ENCODE measurements at places on chromosomes 2 and 18.

GRCh38 chr2:134623796-134624195 lies 95.0 kb downstream of the TMEM163 start:
- H3K27me3 ChIP-seq, result no peaks in the 10 kb centered on the region
- H3K27ac ChIP-seq, result no peak overlapping the region
- H3K4me1 ChIP-seq, result no peaks in the 10 kb centered on the region
- no peak overlapping the region for H3K4me3 ChIP-seq
- no peaks in the 10 kb centered on the region for H3K36me3 ChIP-seq

DNA sequence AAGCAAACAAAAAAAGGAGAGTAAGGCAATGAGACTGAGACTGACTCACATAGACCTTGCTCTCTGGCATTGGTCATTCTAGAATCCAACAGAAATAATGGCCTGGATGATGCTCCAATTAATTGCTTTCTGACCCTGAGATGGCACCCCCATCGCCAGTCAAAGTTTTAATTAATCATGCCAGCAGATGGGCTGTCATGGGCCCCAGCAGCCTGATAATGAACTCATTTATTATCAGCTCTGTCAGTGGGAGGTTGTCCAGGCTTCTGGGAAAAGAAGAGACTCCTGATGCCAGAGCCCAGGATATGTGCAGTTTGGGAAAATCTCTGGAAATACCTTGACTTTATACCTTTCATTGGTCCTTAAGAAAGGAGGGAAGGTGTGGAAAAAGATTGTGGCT lies 115.2 kb downstream of the XRCC5 start:
- no peak for DNase-seq
- no peaks in the 10 kb centered on the region for H3K4me1 ChIP-seq
- no peaks in the 10 kb centered on the region for H3K27me3 ChIP-seq
- H3K27ac ChIP-seq, result no peak overlapping the region

DNA sequence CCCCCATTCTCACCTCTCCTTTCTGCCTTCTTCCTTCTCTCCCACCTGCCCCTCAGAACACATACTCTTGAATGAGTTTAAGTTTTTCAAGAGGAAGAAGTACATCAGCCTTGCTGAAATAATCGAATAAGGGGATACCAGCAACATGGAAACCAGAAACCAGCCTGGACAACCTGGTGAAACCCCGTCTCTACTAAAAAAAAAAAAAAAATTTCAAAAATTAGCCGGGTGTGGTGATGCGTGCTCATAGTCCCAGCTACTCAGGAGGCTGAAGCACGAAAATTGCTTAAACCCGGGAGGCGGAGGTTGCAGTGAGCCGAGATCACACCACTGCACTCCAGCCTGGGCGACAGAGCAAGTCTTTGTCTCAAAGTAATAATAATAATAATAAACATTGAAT lies 75.0 kb upstream of the SLC1A4 start:
- H3K36me3 ChIP-seq, result no peaks in the 10 kb centered on the region
- H3K27ac ChIP-seq, result no peak overlapping the region
- no peaks in the 10 kb centered on the region for H3K27me3 ChIP-seq
- DNase-seq, result no peak

GRCh38 chr2:129641371-129641770 lies 338.1 kb upstream of the RAB6C start:
- no peak overlapping the region for H3K27ac ChIP-seq
- H3K27me3 ChIP-seq, result no peaks in the 10 kb centered on the region
- no peaks in the 10 kb centered on the region for H3K36me3 ChIP-seq
- H3K4me1 ChIP-seq, result no peaks in the 10 kb centered on the region
- no peak for DNase-seq
- no peak overlapping the region for H3K4me3 ChIP-seq

GRCh38 chr18:8208716-8209115 lies 400.5 kb upstream of the RAB12 start:
- no peaks in the 10 kb centered on the region for H3K4me1 ChIP-seq
- no peaks in the 10 kb centered on the region for H3K27me3 ChIP-seq

- no peak for DNase-seq
- peaks cover 13% of the 10 kb centered on the region for H3K36me3 ChIP-seq
- no peaks in the 10 kb centered on the region for H3K4me1 ChIP-seq
- no peaks in the 10 kb centered on the region for H3K27me3 ChIP-seq
- no peak overlapping the region for H3K4me3 ChIP-seq
These were observed 27.5 kb downstream of the COA5 start for GRCh38 chr2:98580656-98581284.

DNA sequence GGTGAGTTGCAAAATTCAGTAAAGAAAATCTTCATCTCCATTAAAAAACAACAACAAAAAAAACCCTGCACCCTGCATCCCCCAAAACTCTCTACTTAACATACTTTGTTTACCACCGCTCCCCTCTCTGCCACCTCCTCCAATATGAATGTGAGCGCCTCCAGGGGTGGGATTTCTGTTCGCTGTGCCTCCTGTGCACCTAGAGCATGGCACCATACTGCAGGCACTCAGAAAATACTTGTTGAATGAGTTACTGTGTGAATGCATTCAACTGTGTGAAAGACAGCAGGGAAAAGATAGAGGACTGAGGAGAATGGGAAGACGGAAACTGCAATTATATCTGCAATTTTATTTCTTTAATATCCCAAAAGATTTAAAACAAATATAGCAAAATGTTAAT lies 4.5 kb downstream of the CEBPZ start:
- H3K27me3 ChIP-seq, result no peaks in the 10 kb centered on the region
- no peak overlapping the region for H3K27ac ChIP-seq
- H3K4me1 ChIP-seq, result peaks cover 4% of the 10 kb centered on the region
- H3K4me3 ChIP-seq, result peak overlapping the region; percentile 7

GRCh38 chr2:95014126-95014708 lies 11.3 kb upstream of the MAL start:
- H3K4me1 ChIP-seq, result no peaks in the 10 kb centered on the region
- DNase-seq, result no peak
- no peak overlapping the region for H3K27ac ChIP-seq
- no peaks in the 10 kb centered on the region for H3K27me3 ChIP-seq

DNA sequence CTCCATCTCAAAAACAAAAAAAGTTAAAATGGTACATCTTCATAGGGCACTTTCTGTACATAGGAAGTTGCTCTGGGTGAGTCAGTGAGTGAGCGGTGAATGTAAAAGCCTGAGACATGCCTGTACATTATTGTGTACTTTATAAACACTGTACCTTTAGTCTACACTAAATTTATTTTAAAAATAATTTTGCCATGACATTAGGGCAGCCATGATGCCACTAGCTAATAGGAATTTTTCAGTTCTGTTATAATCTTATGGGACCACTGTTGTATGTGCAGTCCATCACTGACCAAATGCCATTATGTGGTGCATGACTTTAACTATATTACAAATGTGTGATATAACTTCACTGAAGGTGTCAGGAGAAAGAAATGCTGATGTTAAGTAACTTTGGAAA lies 11.0 kb upstream of the TXNDC2 start:
- no peak for DNase-seq
- H3K27me3 ChIP-seq, result no peaks in the 10 kb centered on the region
- no peak overlapping the region for H3K27ac ChIP-seq
- no peaks in the 10 kb centered on the region for H3K36me3 ChIP-seq
- peaks cover 2% of the 10 kb centered on the region for H3K4me1 ChIP-seq

DNA sequence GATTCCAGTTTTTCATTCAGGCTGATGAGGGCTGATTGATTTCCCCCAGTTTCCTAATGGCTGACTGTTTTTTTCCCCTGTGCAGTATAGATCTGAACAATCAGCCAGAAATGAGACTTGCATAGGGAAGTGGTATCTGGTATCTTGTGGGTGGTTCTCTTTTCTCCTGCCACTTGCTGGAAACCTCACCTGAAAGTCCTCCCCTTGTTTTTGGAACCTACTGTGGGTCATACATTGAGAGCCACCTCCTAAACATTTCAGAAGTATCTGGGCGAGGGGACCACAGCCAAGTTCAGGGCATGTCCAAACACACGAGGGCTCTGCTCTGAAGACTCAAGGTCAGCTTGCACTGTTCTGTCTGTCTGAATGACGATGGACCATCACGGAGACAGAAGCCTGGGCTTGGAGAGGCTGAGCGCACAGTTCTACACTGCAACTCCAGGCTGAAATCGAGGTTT lies 19.3 kb downstream of the ALPK2 start:
- no peaks in the 10 kb centered on the region for H3K36me3 ChIP-seq
- H3K4me3 ChIP-seq, result no peak overlapping the region
- 0 out of 2 replicates have a peak, but pooled peaks cover 2% of the 10 kb centered on the region for H3K4me1 ChIP-seq

DNA sequence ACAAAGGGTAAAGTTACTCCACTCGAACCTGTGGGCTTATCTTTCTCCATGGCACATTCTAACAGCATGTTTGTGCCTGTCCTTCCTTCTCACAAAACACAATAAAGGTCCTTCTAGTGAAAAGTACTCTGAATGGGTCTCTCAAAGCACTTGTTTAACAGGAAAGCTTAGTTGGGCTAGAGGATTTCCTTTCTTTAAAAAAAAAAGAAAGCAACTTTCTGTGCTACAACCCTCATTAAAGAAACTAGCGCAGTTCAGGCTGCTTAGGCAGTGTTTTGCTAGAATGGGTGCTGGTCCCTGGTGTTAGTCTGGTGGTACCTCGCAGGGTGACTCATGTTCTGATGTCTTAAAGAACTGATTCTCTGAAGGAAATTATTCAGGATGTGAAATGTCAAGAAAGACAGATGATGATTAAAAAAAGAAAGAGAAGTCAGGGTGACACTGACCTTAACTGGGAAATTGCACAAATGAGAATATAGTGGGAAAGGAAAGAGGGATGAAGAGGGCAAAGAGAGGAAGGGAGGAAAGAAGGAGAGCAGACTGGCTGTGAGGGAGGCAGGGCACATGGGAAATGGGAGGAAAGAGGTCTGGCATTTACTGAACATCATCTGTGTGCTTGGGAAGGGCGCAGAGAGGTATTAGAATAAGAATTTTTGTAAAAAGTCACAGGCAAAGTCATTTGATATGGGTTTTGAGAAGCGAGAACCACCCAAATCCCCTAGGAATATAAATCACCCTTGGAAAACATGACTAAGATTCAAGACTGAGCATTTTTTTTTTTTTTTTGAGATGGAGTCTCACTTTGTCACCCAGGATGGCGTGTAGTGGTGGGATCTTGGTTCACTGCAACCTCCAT lies 74.9 kb downstream of the ATP8B1 start:
- no peaks in the 10 kb centered on the region for H3K27me3 ChIP-seq
- no peak overlapping the region for H3K4me3 ChIP-seq
- no peak for DNase-seq
- H3K4me1 ChIP-seq, result no peaks in the 10 kb centered on the region
- H3K36me3 ChIP-seq, result no peaks in the 10 kb centered on the region

- no peak for DNase-seq
- no peaks in the 10 kb centered on the region for H3K4me1 ChIP-seq
- H3K4me3 ChIP-seq, result no peak overlapping the region
- no peaks in the 10 kb centered on the region for H3K36me3 ChIP-seq
These were observed 438.1 kb upstream of the ST6GAL2 start for GRCh38 chr2:107323946-107324565.
